ENCODE measurements at places on chromosomes 5 and 9.

GRCh38 chr5:76620166-76620565 lies 3.0 kb downstream of the F2RL2 start:
- DNase-seq: no peak

GRCh38 chr9:136050701-136051452 lies 44.2 kb downstream of the NACC2 start:
- DNase-seq: no peak

- DNase-seq: no peak
Observed at GRCh38 chr5:14039576-14039975, 95.1 kb upstream of the DNAH5 start.

- DNase-seq: no peak
Observed at GRCh38 chr5:83662558-83662957, 58.1 kb downstream of the HAPLN1 start.

- DNase-seq: no peak
Observed at GRCh38 chr5:55220433-55221185, 6.5 kb downstream of the MCIDAS start.

Data from activated CD4-positive, alpha-beta T cell treated with anti-CD3 and anti-CD28 coated beads for 24 hours (primary cell).